ENCODE measurements at places on chromosomes 5 and 9. TPM values are rescaled to one million over a fixed set of nuclear protein-coding genes. Genes with fewer than 3 reads are reported as not detected.

- DNase-seq = peak; percentile 45
Observed at GRCh38 chr5:56269216-56269927, 36.2 kb upstream of the ANKRD55 start.

GRCh38 chr5:150024346-150024984, 23.9 kb downstream of the HMGXB3 start:
- DNase-seq = no peak

MOCS2 gene
- 54.9 TPM for total RNA-seq

SLC36A2 gene
- not detected for total RNA-seq

RAB14 gene
- 90.3 TPM for total RNA-seq
